Large intestine (tissue), 12 donors: ENCODE measurements at places on chromosomes 5 and 9. TPM values are rescaled to one million over a fixed set of nuclear protein-coding genes. Genes with fewer than 3 reads are reported as not detected.

GRCh38 chr9:131201856-131202255 lies 74.5 kb downstream of the FAM78A start:
- H3K27ac ChIP-seq = no peak overlapping the region
- H3K36me3 ChIP-seq = peaks cover 72% of the 10 kb centered on the region
- DNase-seq = no peak

DNA sequence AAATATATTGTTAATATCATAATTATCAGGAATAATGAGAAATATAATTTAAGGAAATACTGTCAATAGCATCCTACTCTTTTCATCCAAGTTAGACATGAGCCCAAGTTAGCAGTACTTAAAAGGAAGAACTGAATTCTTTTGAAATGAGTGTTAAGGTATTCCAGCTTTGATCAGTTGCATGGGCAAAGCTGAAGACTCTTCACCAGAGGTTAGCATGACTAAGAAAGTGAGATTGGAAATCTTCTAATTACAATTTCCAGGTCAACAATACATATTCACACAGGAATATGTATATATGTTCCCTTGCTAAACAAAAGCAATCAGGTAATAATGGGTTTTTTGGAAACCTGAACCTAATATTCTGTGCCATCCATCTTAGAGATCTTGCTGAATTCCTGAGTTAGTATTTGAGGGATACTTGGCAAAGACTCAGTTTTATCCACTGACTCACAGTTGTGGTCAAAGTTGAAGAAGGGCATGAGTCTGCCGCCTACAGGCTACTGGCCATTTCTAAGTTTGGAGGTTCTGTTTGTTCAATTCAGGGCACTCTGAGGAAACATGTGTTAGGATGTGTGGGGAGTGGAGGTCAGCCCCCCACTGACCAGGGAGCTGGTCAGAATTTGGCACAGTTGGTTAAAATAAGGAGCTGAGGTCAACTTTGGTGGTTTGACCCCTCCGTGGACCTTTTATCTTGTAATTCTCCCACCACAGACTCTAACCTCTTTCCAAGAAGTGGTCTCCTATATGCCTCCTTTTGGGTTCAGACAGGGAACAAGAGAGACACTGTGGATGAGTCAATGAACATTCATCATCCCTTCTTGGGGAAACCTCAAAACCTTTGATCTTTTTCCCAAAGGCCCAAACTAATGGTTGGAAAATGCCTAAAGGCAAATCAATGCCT lies 118.3 kb downstream of the PIK3R1 start:
- no peaks in the 10 kb centered on the region for H3K36me3 ChIP-seq
- H3K4me3 ChIP-seq = no peak overlapping the region
- no peak for DNase-seq
- no peaks in the 10 kb centered on the region for H3K27me3 ChIP-seq
- peaks cover 10% of the 10 kb centered on the region for H3K4me1 ChIP-seq
- H3K27ac ChIP-seq = no peak overlapping the region

GRCh38 chr5:176895831-176896230 lies 3.3 kb downstream of the HK3 start:
- no peak overlapping the region for H3K27ac ChIP-seq
- H3K4me1 ChIP-seq = no peaks in the 10 kb centered on the region
- H3K36me3 ChIP-seq = no peaks in the 10 kb centered on the region
- no peak overlapping the region for H3K4me3 ChIP-seq

- no peak for DNase-seq
- H3K27me3 ChIP-seq = no peaks in the 10 kb centered on the region
- peaks cover 25% of the 10 kb centered on the region for H3K4me1 ChIP-seq
- H3K27ac ChIP-seq = no peak overlapping the region
- H3K36me3 ChIP-seq = peaks cover 2% of the 10 kb centered on the region
Observed at GRCh38 chr5:172450861-172451695, 3.2 kb downstream of the SH3PXD2B start.

The DBH gene
- polyA plus RNA-seq = 0.66 TPM

DNA sequence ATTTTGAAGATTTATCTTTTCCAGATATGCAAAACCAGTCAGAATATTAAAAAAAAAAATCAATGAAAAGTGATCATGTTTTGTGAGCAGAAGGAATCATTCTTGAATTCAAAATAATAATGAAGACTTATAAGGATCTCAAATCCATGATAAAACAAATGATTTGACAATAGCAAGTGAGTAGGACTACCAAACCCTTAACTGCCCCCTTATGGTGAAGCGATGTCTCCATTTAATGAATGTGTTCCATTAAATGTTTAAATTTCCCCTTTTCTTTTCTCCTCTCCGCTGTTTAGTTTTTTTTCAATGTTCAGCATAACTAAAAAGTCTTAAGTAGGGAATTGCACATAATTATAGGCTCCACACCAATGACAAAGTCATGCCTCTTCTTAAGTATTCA lies 12.2 kb upstream of the MARCHF3 start:
- no peak overlapping the region for H3K4me3 ChIP-seq
- H3K27ac ChIP-seq = no peak overlapping the region
- H3K27me3 ChIP-seq = no peaks in the 10 kb centered on the region
- H3K36me3 ChIP-seq = no peaks in the 10 kb centered on the region
- H3K4me1 ChIP-seq = peaks cover 13% of the 10 kb centered on the region

- no peak overlapping the region for H3K4me3 ChIP-seq
- no peaks in the 10 kb centered on the region for H3K4me1 ChIP-seq
- H3K36me3 ChIP-seq = no peaks in the 10 kb centered on the region
- DNase-seq = no peak
- no peaks in the 10 kb centered on the region for H3K27me3 ChIP-seq
Observed at GRCh38 chr5:89546657-89547056, 663.7 kb upstream of the MEF2C start.

GRCh38 chr9:83182071-83182470 lies 119.1 kb upstream of the RASEF start:
- H3K4me3 ChIP-seq = no peak overlapping the region
- peak; percentile 17 for DNase-seq
- H3K36me3 ChIP-seq = no peaks in the 10 kb centered on the region
- H3K4me1 ChIP-seq = peaks cover 4% of the 10 kb centered on the region
- H3K27ac ChIP-seq = no peak overlapping the region
- no peaks in the 10 kb centered on the region for H3K27me3 ChIP-seq

DNA sequence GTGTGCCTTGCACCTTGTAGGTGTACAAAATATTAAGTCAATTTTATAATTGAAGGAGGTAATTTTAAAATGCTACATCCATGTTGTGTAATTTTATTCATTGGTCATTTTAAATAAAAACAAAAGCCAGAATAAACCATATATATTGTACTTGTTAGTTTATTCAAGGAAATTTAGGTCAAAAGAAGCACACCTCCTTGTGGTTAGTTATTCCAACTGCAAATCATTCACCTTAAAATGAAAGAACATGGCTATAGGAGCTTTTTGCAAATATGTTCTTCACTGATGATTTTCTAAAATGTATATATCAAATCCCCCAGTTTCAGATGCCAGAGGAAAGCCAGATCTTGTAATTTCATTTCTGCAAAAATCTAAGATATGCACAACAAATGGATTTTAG lies 5.4 kb upstream of the MOCS2 start:
- H3K27ac ChIP-seq = no peak overlapping the region
- no peaks in the 10 kb centered on the region for H3K27me3 ChIP-seq
- peaks cover 18% of the 10 kb centered on the region for H3K4me1 ChIP-seq
- no peak overlapping the region for H3K4me3 ChIP-seq
- no peak for DNase-seq
- H3K36me3 ChIP-seq = no peaks in the 10 kb centered on the region

DNA sequence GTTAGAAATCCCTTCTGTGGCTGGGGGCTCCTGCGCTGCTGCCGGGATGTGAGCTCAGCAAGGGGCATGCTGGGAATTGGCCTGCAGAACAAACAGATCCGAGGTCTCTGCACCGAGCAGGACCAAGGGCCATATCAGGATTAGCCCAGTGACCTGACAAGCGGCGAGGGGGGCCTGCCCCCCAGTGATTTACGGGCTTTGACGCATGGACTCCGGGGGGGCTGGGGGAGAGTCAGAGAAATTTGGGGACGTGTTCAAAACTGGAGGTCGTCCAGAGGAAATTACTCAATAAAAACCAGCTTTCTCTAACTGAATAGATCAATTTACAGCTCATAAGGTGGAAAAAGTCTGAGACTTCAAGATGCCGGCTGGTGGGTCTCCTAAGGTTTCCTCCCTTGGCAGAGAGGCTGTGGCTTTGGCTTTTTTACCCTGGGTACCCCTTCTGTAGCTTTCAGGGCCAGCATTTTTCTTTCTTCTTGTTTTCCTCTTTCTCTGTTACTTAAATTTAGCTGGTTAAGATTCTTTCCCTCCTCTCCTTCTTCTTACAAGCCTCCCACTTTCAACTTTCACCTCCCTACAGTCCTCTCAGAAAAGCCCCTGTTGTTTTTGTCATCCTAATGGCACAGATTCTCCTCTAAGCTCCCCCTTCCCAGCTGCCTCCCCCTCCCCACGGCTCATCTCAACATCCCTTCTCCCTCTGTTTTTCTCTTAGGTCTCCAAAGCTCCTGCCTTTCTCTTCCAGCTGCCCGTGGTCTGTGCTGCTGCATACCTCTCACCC lies 551.0 kb downstream of the CCDC171 start:
- no peak overlapping the region for H3K27ac ChIP-seq
- no peaks in the 10 kb centered on the region for H3K36me3 ChIP-seq
- H3K4me3 ChIP-seq = no peak overlapping the region
- no peaks in the 10 kb centered on the region for H3K4me1 ChIP-seq
- no peaks in the 10 kb centered on the region for H3K27me3 ChIP-seq

The LRRC70 gene
- 4.2 TPM for polyA plus RNA-seq

The AP3S1 gene
- polyA plus RNA-seq = 121 TPM

- H3K27me3 ChIP-seq = no peaks in the 10 kb centered on the region
- no peak overlapping the region for H3K27ac ChIP-seq
- H3K36me3 ChIP-seq = no peaks in the 10 kb centered on the region
- no peaks in the 10 kb centered on the region for H3K4me1 ChIP-seq
Observed at GRCh38 chr9:88791105-88791805, 200.0 kb upstream of the S1PR3 start.

GRCh38 chr5:168916852-168917251 lies 337.7 kb upstream of the PANK3 start:
- H3K27me3 ChIP-seq = peaks cover 40% of the 10 kb centered on the region
- H3K36me3 ChIP-seq = no peaks in the 10 kb centered on the region
- no peak overlapping the region for H3K4me3 ChIP-seq
- no peak overlapping the region for H3K27ac ChIP-seq

The OSTF1 gene
- 33.3 TPM for polyA plus RNA-seq

GRCh38 chr5:99763021-99763774 lies 772.0 kb upstream of the FAM174A start:
- DNase-seq = no peak
- H3K27me3 ChIP-seq = no peaks in the 10 kb centered on the region
- H3K36me3 ChIP-seq = no peaks in the 10 kb centered on the region
- H3K27ac ChIP-seq = no peak overlapping the region
- H3K4me3 ChIP-seq = no peak overlapping the region

GRCh38 chr9:69645488-69645887 lies 26.7 kb downstream of the APBA1 start:
- H3K27me3 ChIP-seq = no peaks in the 10 kb centered on the region
- no peaks in the 10 kb centered on the region for H3K4me1 ChIP-seq
- H3K36me3 ChIP-seq = no peaks in the 10 kb centered on the region

- H3K4me3 ChIP-seq = no peak overlapping the region
- DNase-seq = no peak
- peak overlapping the region; percentile 55 for H3K27ac ChIP-seq
- peaks cover 4% of the 10 kb centered on the region for H3K36me3 ChIP-seq
Observed at GRCh38 chr5:149995385-149996204, 4.9 kb downstream of the TIGD6 start.

The SNAPC3 gene
- 39.4 TPM for polyA plus RNA-seq

GRCh38 chr5:72364171-72364570 lies 44.0 kb downstream of the PTCD2 start:
- DNase-seq = no peak
- peaks cover 22% of the 10 kb centered on the region for H3K36me3 ChIP-seq
- H3K4me3 ChIP-seq = no peak overlapping the region
- no peaks in the 10 kb centered on the region for H3K4me1 ChIP-seq
- H3K27ac ChIP-seq = no peak overlapping the region

GRCh38 chr9:104958751-104959150 lies 30.8 kb upstream of the ABCA1 start:
- H3K4me3 ChIP-seq = no peak overlapping the region
- no peaks in the 10 kb centered on the region for H3K4me1 ChIP-seq
- no peak overlapping the region for H3K27ac ChIP-seq
- DNase-seq = no peak
- no peaks in the 10 kb centered on the region for H3K27me3 ChIP-seq
- H3K36me3 ChIP-seq = no peaks in the 10 kb centered on the region

DNA sequence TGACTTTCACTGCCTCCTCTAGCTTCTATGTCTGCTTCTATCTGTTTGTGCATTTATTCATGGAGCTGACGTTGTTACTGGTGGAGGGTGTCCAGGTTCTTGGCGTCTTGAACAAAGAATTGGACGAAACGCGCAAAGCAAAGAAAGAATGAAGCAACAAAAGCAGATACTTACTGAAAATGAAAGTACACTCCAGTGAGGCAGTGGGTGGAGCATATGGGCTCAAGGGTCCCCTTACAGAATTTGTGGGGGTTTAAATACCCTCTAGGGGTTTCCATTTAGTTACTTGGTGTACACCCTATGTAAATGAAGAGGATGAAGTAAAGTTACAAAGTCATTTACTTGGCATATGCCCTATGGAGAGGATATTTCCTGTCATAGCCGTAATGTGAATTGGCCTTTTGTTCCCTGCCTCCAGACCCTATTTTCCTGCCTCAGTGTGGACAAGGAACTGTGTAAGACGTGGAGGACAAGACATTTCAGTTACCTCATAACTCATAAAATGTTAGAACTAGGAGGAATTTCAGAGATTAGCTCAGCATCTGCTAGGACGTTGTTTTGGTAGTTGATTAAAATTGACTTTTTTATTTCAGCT lies 3.1 kb downstream of the POLR3G start:
- H3K4me1 ChIP-seq = no peaks in the 10 kb centered on the region
- no peaks in the 10 kb centered on the region for H3K27me3 ChIP-seq
- no peak overlapping the region for H3K4me3 ChIP-seq
- no peaks in the 10 kb centered on the region for H3K36me3 ChIP-seq
- no peak overlapping the region for H3K27ac ChIP-seq

GRCh38 chr5:149563466-149563865 lies 12.2 kb upstream of the CSNK1A1 start:
- no peaks in the 10 kb centered on the region for H3K36me3 ChIP-seq
- peaks cover 8% of the 10 kb centered on the region for H3K4me1 ChIP-seq
- DNase-seq = peak; percentile 32
- no peaks in the 10 kb centered on the region for H3K27me3 ChIP-seq
- H3K27ac ChIP-seq = peak overlapping the region; percentile 53

The HDHD3 gene
- 155 TPM for polyA plus RNA-seq

DNA sequence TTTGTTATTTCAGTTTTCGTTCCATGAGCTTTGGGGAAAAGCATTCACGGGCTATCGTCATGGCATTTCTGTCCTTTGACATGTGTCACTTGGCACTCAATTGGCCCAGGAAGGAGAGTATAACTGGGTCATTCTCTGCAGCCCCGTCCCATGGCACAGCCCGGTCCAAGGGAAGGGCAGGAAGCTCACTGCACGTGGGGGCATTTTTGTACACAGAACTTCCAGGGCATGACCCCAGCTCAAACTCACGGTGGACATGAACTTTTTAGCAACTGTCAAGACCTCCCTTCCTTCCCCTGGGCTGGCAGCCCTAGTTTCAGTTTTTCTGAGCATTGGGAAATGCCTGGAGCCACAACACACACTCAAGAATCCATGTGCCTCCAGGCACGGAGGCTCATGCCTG lies 161.6 kb upstream of the PANK3 start:
- H3K36me3 ChIP-seq = no peaks in the 10 kb centered on the region
- no peak overlapping the region for H3K27ac ChIP-seq
- no peaks in the 10 kb centered on the region for H3K27me3 ChIP-seq
- H3K4me1 ChIP-seq = no peaks in the 10 kb centered on the region
